Epithelial cell of proximal tubule (primary cell): ENCODE measurements at places on chromosomes 3 and 15. TPM values are rescaled to one million over a fixed set of nuclear protein-coding genes. Genes with fewer than 3 reads are reported as not detected.

TMOD3 gene
- total RNA-seq, result 36.0 and 42.2 TPM in 2 replicates

ASB14 gene
- total RNA-seq, result not detected in 2 replicates

NR2F2 gene
- total RNA-seq, result 17.6 and 17.7 TPM in 2 replicates

RSL24D1 gene
- total RNA-seq, result 80.3 and 86.5 TPM in 2 replicates

PLSCR4 gene
- total RNA-seq, result 0.36 and 0.63 TPM in 2 replicates
